ENCODE measurements at places on chromosomes 12 and 14. TPM values are rescaled to one million over a fixed set of nuclear protein-coding genes. Genes with fewer than 3 reads are reported as not detected.

- DNase-seq, result no peak
These were observed 224.3 kb upstream of the AMIGO2 start for GRCh38 chr12:47303995-47304560.

RNASE7 gene
- not detected for total RNA-seq

C12orf60 gene
- total RNA-seq, result 1.6 TPM

TAS2R19 gene
- total RNA-seq, result 2.9 TPM
